ENCODE measurements at places on chromosomes 6 and 20.

DNA sequence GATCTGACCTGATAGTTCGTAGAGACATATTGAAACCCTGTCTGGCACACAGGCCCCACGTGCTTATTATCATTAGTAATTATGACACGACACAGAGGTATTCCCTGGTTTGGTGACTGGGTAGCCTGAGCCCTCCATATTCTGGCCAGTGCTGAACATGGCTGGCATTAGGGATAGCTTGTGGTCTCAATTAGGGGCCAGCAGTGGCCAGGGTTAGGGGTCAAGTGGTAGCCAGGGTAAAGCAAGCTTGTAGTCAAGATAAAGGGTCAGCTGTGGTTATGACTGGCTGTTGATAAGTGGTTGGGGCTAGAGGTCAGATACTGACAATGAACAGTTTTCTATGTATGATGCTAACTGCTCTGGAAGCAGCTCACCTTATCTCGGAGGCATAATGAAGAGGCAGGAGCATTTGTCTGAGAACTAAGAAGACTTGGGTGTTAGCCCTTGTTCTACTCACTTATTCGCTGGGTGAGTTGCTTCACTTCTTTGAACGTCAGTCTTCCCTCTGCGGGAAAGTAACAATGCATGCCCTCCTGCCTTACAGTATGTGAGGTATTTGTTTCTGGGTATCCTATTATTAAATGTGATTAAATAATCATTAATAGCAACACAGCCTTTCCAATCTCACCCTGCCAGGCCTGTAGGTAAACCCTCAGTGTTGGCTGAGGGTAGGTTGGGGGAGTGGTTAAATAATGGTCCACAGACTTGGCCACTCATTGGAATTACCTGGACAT, 66.7 kb downstream of the VEGFA start:
- DNase-seq, result no peak

GRCh38 chr20:63117151-63117550, 98.8 kb downstream of the YTHDF1 start:
- DNase-seq, result no peak

GRCh38 chr6:17580518-17581048, 19.5 kb upstream of the FAM8A1 start:
- no peak for DNase-seq

- DNase-seq, result no peak
Observed at GRCh38 chr6:51753635-51754034, 333.8 kb downstream of the PKHD1 start.

- DNase-seq, result no peak
Observed at GRCh38 chr20:51230727-51231126, 207.8 kb upstream of the KCNG1 start.

- DNase-seq, result no peak
Observed at GRCh38 chr6:162467679-162468078, 259.9 kb downstream of the PRKN start.

DNA sequence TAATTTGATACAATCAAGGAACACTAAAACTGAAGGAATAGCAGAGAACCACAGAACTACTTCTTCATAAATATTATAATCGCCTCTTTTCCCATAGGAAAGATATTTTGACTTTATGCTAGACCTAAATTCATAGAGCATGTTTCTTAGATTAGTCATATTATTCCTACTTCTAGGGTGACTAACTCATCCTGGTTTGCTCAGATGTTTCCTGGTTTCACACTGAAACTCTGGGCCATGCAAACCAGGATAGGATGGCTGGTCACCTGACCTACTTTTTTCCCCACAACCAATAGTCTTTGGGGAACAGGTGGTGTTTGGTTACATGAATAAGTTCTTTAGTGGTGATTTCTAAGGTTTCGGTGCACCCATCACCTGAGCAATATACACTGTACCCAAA, 42.8 kb downstream of the MMS22L start:
- DNase-seq, result no peak

GRCh38 chr20:22566876-22567658, 17.3 kb downstream of the FOXA2 start:
- DNase-seq, result no peak

GRCh38 chr6:23088761-23089160, 519.4 kb downstream of the HDGFL1 start:
- DNase-seq, result no peak

GRCh38 chr6:139147628-139148027, 12.7 kb downstream of the HECA start:
- no peak for DNase-seq

- peak; percentile 70 for DNase-seq
Observed at GRCh38 chr6:328136-328670, 35.9 kb downstream of the DUSP22 start.

GRCh38 chr20:16433293-16433580, 140.0 kb downstream of the KIF16B start:
- no peak for DNase-seq

Data from AG04450 (cell line).